ENCODE measurements at places on chromosomes 11 and 22.

- no peak for DNase-seq
Measured at GRCh38 chr22:26313291-26313690, 115.8 kb upstream of the ASPHD2 start.

- DNase-seq: no peak
Measured at GRCh38 chr11:102614485-102614884, 10.6 kb downstream of the MMP20 start.

- DNase-seq: no peak
Measured at GRCh38 chr22:28837640-28838039, 37.3 kb upstream of the XBP1 start.

- DNase-seq: peak; percentile 57
Measured at GRCh38 chr11:77619576-77620198, 17.9 kb downstream of the CLNS1A start.

- no peak for DNase-seq
Measured at GRCh38 chr22:43390166-43390565, 21.6 kb upstream of the MPPED1 start.

DNA sequence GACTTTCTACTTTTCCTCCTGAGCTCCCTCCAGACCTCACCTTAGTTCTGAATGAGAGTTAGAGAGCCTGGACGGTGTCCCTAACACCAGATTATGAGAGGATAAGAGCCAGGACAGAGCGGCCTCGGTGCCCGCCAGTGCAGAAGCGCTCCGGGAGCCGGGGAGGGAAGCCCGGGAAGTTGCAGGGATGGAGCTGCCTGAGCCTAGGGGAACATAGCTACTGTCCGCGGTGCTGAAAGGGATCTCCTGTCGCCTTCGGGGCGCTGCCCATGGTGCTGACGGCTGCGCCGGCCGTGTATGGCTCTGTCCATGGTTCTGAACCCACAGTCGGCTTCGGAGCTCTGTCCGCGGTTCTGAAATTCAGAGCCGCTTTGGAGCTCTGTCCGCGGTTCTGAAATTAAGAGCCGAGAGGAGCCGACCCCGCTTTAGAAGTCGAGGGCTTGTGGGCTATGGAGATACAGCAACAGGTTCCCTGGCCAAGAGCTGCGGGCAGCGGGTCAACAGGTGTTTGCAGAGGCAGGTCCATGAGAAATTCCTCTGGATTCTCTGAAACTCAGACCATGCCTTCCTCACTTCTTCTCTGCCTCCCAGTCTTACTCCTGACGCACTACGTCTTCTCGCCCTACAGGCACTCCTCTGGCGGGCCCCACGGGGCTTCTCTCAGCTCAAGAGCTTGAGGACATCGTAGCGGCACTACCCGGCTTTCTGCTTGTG, 814 bp downstream of the NPAS4 start:
- peak; percentile 86 for DNase-seq

GRCh38 chr11:71502871-71503435, 24.1 kb upstream of the KRTAP5-7 start:
- DNase-seq: no peak

GRCh38 chr22:17921871-17922821, 102.2 kb downstream of the MICAL3 start:
- DNase-seq: no peak

DNA sequence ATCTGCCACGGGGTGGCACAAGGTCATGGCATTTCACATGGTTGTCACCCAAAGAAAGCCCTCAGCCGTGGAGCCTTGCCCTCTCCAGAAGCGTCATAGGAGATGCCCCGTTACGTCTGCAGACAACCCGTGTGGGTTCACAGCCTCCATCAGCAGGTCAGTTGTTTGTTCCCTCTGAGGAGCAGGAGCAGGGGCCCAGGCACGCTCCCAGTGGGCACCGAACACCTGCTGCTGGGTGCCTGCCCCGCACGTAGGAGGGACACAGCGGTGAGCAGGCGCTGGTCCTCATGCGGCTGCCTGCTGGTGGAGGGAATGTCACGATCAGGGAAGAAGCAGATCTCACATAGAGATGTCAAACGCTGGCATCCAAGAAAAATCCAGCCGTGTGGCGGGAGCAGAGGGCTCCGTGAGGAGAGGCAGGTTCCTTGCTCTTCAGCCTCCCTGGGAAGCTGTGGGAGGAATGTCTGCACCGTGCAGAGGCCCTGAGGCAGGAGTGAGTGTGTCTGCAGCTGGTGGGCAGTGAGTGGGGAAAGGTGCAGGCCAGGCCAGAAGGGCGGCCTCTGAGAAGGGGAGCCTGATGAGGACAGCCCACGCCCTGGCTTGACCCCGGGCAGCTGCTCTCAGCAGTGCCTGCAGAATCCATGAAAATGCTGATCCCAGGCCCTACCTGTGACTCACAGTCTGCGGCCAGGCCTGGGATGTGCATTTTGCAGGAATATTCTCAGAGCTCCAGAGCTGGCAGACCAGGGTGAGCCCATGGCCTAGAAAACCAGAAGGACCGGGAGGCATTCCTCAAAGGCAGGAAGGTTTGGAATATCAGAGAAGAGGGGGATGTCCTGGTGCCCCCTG, 36.4 kb upstream of the TH start:
- DNase-seq: no peak

DNA sequence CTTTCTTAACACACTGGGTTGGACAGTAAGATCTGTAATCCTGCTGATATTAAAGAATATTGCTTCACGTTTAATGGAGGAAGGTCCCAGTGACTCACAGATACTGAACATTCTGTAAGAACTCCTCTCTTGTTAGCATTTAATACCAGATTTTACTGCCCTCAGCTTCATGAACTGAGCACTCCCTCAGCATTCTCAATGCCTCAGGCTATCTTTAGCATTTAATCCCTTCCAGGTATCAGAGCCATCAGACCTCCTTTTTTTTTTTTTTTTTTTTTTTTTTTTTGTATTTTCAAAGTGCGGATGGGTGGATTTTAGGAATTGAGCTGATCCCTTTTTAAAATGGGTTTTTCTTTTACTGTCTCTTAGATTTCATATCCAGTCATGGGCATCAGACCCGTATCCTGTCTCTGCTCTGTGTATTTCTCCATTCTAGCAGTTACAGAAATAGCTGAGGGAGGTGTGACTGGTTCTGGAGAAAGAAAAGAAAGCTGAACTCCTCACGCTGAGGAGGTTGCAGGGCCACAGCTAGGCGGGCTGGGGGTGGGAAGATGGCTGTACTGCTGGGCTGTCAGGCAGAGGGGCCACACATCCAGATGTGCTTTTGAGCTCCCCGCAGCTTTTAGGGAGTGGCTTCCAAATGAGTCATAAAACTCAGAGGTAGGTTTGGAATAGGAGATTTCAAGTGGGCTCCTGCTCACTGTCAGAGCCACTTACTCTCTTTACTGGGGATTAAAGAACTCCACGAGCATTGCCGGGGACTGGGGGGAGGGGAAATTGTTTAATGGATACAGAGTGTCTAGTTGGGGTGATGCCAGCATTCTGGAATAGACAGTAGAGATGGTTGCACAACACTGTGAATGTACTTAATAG, 97.0 kb downstream of the SYT9 start:
- peak; percentile 2 for DNase-seq

DNA sequence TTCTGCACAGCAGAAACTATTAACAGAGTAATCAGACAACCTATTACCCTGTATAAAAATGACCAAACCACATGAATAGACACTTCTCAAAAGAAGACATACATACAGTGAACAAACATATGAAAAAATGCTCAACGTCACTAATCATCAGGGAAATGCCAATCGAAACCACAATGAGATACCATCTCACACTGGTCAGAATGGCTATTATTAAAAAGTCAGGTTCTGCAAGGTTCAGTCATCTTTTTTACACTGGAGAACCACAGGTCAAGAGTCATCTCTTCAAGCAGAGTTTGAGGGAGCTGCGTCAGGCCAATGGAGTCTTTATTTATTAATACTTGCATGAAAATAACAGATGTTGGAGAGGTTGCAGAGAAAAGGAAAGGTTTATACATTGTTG, 40.4 kb downstream of the RCN1 start:
- DNase-seq: no peak

- peak; percentile 1 for DNase-seq
Measured at GRCh38 chr11:15897211-15897960, 459.0 kb downstream of the SOX6 start.

- no peak for DNase-seq
Measured at GRCh38 chr22:27624705-27625104, 176.9 kb downstream of the MN1 start.

- DNase-seq: peak; percentile 52
Measured at GRCh38 chr11:3849297-3849874, 6.1 kb upstream of the STIM1 start.

DNA sequence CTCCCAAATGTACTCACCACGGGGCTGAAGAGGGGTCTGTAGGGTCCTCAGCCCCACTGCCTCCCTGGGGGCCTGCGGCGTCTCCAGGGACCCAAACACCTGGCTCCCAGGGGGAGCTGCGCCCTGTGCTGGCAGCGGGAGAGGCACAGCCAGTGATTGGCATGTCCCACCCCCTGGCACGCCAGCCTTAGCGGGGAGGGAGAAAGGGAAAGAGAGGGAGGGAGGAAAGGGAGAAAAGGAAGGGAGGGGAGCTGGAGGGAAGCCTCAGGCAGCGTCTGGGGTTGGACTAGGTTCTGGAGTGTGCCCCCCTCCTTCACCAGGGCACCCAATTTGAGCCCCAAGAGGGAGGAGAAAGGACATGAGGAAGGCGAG, at the start of gene CHRM1:
TSS of gene CHRM1 (minus strand) at position 163 of the 372 bp plus-strand sequence. CDS start 10,263 bp downstream, outside the sequence.
- DNase-seq: no peak

DNA sequence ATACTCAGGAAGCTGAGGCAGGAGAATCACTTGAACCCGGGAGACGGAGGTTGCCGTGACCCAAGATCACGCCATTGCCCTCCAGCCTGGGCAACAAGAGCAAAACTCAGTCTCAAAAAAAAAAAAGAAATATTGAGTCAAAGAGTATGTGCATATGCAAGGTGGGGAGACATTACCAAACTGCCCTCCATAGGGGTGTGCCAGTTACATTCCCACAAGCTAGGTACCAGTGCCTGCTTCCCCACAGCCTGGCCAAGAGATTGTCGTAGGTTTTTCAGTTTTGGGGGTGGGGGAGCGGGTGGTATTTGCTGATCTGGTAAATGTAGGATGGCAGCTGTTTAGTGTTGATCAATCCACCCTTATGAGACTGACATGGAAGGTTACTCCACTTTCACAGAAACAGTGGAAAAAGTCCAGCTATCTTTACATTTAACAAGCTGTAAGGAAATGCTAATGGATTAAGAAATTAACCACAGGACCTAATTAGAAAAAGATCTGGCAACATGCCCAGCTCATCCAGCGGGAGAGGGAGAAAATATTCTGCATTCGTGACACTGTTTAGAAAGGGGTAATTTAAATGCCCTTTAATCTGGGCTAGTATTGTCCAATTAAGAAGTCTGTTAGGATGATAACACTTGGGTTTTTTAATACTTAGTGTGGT, 89.4 kb downstream of the PACS1 start:
- DNase-seq: no peak

- DNase-seq: no peak
Measured at GRCh38 chr11:11574373-11575287, 47.2 kb downstream of the GALNT18 start.

DNA sequence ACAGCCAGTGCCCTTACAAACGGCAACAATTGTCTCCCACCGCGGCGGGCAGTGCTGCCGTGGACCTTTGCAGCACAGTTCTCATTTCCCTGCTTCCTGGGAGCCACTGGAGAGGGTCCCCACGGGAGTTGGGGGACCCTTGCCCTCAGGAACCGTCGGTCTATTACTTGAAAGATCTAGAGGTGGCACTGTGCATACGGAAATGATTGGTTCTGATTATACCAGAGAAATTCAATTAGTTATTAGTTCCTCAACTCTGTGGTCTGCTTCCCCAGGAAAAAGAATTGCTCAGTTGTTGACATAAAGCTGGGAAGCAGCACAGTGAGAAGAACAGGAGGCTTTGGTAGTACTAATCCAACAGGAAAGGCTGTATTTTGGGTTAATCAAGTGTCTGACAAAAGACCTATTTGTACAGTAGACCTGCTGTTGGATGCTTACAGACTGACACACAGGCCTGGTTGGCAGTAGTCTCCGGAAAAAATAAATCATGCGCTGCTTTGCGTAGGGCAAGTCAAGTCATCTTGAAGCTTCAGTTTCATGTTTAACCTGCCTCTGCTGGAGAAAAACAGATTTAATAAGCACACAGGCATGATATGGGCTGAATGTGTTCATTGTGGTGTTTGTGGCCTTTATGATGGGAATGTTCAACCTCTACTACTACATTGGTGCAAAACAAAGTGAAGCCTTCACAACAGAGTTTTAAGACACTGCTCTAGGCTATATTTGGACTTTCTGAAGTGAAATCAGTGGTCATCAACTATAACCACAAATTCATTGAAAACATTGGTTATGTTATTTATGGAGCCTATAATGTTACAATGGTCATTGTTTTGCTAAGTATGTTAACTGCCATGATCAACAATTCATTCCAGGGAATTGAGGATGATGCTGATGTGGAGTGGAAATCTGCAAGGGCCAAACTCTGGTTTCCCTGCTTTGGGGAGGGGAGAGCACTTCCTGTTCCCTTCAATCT, 54.6 kb upstream of the SC5D start:
- DNase-seq: peak; percentile 60

GRCh38 chr11:128164080-128164741, 423.1 kb downstream of the ETS1 start:
- no peak for DNase-seq

DNA sequence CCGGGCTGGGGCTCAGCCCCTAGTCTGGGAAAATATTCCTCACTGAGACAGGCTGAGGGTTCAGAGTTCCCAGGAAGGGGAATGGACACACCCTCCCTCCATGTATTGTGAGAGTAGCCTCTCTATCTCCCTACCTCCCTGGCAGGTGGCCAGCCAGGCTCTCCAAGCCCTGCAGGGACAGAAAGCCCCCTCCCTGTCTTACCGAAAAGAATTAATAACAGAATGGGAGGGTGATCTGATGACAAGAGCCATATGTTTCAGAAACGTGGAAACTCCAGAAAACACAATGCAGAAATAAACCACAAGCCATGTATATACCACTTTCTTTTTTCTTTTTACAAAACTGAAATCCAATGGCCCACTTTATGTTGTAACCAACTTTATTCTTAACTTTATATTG, 140.0 kb downstream of the CHST1 start:
- no peak for DNase-seq

GRCh38 chr11:101003468-101003867, 126.1 kb downstream of the PGR start:
- DNase-seq: no peak

GRCh38 chr11:62152245-62153086, 28.7 kb downstream of the INCENP start:
- DNase-seq: no peak

GRCh38 chr22:33315954-33316353, 257.8 kb upstream of the SYN3 start:
- no peak for DNase-seq

GRCh38 chr22:50308597-50308935, 1.1 kb upstream of the PLXNB2 start:
- peak; percentile 30 for DNase-seq

GRCh38 chr11:30091246-30091645, 74.4 kb upstream of the KCNA4 start:
- no peak for DNase-seq

- DNase-seq: no peak
Measured at GRCh38 chr11:13224324-13224723, 53.3 kb upstream of the BMAL1 start.

Measured in fibroblast of mammary gland (primary cell).